ENCODE measurements at places on chromosomes 4 and X.

DNA sequence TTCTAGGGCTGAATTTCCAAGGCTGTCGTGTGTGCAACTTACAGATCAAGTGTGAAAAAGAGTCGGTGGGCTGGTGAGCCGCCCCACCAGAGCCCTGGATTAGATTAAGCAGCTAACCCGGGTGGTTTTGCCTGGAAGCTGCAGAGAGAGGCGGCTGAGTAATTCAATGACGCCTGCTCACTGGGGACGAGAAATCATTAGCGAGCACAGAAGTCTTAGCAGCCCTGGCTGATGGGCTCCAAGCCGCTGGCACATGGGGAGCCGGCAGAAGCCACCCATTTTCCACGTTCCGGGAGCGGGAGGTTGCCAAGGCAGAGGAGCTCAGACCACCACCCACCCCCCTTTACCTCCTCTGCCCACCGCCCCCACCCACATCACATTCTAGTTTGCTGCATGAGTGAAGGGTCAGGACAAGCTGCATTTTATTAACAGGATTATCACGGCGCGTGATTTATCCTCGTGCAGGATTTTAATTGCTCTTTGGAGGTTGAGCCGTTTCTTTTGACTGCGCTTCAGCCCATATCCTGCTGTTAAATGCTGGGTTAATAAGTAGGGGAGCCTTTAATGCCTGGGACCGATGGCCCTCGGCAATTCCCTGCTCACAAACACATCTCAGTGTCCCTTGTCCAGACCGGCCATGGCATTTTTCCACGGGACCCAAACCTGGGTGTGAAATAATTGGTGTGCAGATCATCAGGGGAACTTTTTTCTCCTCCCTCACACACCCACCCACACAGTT, 19.1 kb downstream of the BCOR start:
- DNase-seq = no peak

DNA sequence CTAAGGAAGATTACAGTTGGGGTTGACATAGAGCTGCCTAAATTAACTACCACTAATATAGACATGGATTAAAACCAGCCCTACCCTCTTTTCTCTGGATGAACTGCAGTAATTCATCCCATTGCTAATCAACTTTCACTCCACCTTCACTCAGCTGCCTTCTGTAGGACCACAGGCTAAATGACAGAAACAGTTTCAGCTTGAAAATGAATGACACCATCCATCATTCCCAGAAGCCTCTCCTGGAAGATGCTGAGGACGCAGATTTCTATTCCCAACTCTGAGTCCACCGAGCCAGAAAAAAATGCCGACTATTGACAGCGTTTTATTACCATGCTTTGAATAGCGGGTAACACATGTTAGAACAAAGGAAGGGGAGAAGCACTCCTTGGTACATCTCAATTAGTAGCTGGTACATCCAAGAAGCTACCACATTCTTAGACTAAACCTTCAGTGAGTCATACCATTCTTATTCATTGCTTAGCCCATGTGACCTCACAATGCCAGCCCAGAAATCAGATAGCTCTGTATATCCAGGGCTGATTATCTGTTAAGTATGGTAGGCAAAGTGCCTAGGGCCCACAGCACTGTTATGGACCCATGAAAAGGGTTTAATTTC, 25.3 kb downstream of the DCX start:
- no peak for DNase-seq

DNA sequence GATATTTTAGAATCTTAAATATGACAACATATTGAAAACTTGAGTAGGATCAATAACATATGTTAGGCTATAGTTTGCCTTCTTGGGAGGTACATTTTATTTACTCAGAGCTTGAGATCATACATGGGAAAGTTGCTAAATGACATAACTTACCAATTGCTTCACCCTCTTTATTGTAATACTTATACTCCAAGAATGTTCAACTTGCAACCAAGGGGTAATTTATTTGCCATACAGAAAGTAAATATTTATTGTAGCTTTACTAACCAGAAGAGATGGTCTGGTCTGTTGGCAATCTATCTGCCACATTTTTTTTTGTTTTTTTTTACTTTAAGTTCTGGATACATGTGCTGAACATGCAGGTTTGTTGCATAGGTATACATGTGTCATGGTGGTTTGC, 426.6 kb downstream of the ARHGAP24 start:
- no peak for DNase-seq

DNA sequence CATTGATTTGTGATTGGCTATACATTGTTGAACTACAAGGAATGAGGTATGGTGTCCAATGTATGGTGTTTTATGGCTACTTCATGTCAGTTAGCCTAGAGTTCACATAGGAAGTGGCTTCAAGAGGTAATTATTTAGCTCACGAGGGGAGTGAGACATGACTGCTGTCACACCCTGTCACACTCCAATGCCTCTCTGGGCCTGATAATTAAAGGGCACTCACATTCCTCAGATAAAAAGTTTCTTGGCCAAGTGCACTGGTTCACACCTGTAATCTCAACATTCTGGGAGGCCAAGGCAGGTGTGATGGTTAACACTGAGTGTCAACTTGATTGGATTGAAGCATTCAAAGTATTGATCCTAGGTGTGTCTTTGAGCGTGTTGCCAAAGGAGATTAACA, 65.0 kb upstream of the DDX60 start:
- no peak for DNase-seq

GRCh38 chr4:173367946-173368345, 2.8 kb upstream of the SAP30 start:
- DNase-seq = no peak

GRCh38 chrX:9609499-9609898, 144.6 kb downstream of the TBL1X start:
- no peak for DNase-seq

GRCh38 chr4:125022855-125023501, 291.8 kb upstream of the FAT4 start:
- no peak for DNase-seq

GRCh38 chr4:2874861-2875260, 31.2 kb downstream of the ADD1 start:
- DNase-seq = no peak

GRCh38 chr4:84232309-84233095, 266.6 kb downstream of the NKX6-1 start:
- DNase-seq = no peak

DNA sequence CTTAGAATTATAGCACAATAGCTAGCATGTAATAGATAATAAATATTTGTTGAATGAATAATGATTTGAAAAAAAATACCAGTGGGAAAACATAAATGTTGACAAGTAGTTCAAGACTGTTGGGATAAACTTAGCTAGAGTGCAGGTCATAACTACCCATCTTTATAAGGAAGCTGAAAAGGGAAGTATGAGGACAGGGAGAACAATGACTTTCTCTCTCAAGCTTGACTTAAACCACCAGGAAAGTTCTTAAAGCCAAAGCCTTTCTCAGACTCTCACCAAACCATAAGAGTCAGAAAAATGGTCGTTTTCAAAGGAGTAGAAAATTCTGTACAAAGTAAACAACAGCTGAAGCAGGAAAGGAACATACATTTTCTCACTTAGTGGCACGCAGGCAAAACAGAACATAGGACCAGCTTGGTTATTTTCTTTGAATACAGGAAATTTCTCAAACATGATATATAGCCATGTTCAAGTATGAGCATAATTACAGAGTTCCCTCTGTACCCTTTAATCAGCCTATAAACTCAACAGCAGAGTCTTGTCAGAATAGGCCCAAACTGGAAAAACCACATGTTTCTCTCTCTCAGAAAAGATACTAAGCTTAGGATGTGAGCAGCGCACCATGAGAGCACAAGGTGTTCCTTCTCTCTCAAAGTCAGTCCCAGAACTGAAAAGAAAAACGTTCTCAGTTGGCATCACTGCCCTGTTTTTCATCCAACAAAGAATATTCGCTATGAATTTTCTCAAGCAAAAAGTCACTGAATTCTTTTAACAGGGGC, 28.7 kb downstream of the MAPK10 start:
- DNase-seq = no peak

- DNase-seq = no peak
Measured at GRCh38 chrX:17685026-17685425, 52.3 kb upstream of the SCML1 start.

DNA sequence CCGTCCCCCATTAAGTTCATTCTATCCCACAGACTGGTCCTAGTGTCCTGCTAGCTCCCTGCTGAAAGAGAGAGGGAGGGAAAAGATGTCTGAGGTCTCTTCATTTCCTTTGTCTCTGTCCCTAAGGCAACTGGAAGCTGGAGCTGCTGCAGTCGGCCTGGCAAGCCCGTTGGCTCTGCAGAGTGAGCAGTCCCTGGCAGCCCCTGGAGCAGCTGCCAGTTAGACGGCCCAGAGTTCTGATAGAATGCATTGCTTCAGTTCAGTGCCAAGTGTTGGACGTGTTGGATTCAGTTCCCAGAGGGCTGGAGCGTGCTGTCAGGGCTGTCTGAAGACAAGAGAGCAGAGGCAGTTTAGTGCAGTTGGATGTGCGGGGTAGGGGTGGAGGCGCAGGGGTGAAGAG, 975 bp downstream of the KCNE5 start:
- DNase-seq = peak; percentile 18

DNA sequence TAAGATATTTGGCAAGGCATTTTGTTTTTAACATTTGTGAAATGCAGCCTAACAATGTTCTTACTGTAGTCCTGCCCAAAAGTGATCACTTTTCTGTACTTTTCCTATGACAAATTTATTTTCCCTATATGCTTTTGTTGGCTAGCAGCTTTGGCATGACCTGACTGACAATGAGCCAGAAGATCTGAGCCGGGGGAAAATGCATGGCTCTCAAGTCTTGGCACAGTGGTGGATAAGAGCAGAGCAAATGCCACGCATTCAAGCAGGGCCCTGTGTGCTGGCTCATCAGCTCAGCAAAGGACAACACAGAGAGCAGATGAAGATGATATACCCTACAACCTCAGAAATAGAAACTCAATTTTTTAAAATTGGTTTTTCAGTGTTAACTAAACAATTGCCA, 187.3 kb downstream of the ANAPC10 start:
- no peak for DNase-seq

GRCh38 chrX:50770702-50771101, 43.3 kb downstream of the SHROOM4 start:
- peak; percentile 16 for DNase-seq

GRCh38 chr4:104976262-104976661, 170.4 kb upstream of the TET2 start:
- DNase-seq = no peak

- no peak for DNase-seq
Measured at GRCh38 chr4:58760737-58761136, 1650.6 kb upstream of the IGFBP7 start.

GRCh38 chr4:103496800-103497199, 223.0 kb downstream of the TACR3 start:
- DNase-seq = no peak

- no peak for DNase-seq
Measured at GRCh38 chr4:153785910-153786721, 2.8 kb downstream of the SFRP2 start.

DNA sequence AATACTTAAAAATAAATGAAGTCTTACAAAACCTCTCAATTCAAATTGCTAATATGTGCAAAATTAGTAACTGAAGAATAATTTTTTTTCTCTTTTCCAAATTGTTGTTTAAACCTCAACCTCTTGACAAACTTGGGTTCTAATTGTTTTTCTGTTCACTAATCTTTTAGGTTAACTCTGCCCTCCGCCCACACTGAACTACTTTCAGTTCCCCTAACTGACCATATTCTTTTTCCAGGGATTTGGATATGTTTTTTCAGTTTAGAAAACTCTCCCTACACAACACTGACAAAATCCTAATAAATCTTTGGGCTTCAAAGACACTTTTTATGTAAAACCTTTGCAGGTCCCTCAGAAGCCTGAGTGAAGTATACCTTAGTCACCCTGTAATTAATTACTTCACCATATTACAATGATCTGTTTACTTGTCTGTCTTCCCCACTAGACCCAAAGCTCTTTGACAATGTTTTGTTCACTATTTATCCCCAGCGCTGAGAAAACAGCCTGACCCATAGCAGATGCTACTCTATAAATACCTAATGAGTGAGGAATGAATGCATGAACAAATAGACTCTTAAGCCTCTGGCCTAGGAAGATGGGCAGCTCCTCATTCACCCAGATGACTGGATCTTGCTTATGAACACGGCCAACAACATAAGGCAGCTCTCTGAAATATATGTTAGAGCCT, 134.9 kb downstream of the MAML3 start:
- DNase-seq = no peak

DNA sequence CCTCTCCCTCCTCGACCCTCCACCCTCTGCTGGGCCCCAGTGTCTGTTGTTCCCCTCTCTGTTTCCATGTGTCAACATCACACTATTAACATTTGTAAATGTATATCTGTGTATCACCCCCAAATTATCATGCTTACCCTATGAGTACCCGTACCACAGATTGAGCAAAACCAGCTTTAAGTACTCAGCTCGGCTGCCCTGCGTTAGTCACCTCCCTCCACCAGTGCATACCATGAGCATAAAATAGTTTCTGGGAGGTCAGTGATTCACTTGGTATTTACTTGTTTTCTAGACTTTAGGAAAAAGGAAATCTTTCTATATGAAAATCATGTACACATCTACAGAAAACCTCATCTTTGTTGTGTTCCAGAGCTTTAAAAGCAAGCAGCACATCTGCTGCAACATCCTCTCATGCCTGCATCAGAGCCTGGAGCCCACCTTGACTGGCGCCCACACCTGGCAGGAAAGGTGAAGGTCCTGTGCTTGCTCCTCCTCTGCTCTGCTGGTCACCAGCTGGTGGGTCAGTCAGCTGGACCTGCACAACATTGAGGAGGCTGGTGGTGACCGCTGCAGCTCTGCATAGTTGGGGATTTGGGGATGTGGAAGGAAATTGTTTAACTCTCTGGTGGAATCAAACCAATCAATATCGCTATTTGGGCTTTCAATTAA, 214.4 kb upstream of the KLF3 start:
- DNase-seq = no peak

DNA sequence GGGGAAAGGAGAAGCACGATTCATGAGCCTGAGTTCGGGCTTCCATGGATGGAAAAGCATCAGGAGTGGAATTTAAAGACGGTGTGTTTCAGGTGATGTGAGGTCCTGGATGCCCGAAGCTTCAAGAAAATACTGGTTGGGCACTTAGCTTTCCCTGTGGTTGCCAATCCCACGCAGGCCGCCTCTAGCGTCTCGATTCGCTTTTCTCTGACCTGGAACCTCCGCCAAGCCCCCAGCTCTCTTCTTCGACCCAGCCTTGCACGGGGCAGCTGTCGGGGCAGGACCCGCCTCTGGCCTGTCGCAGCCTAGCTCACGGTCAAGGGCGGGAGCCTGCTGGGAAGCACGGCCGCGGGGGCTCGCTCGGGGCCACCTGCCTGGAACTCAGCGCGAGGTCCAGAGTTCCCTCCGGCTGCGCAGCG, 308 bp upstream of the TLR2 start:
- DNase-seq = no peak

- DNase-seq = no peak
Measured at GRCh38 chr4:113447061-113447460, 314.5 kb downstream of the CAMK2D start.

GRCh38 chr4:183192571-183192970, 93.5 kb downstream of the WWC2 start:
- no peak for DNase-seq

DNA sequence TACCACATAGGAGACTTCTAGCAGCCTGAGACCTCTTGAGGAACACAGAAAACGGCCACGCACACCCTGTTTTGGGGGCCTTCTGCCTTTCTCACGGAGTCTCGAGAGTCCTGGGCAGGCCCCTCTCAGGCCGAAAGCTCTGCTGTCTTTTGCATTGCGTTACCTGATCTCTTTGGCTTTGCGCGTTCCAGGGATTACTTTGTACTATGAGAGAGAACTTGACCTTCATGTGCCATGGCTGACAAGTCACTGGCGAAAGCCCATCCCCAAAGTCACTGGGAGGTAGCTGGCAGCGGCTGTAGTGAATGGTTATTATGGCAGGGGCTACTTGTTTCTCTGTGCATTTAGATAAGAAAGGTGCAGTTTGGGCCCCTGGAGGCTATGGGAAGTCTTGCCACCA, 8.0 kb upstream of the NAT8L start:
- DNase-seq = no peak

Data from heart right ventricle (tissue), 16 donors.